CD4-positive, CD25-positive, alpha-beta regulatory T cell (primary cell): ENCODE measurements at places on chromosomes 11 and 22. TPM values are rescaled to one million over a fixed set of nuclear protein-coding genes. Genes with fewer than 3 reads are reported as not detected.

GRCh38 chr22:19877626-19878339, 23.1 kb upstream of the GNB1L start:
- peaks cover 2% of the 10 kb centered on the region for H3K36me3 ChIP-seq
- peaks cover 20% of the 10 kb centered on the region for H3K4me1 ChIP-seq
- no peak for DNase-seq
- H3K27ac ChIP-seq, result no peak overlapping the region

The NRXN2 gene
- 0.42 TPM for total RNA-seq

GRCh38 chr11:46553814-46554212, 40.0 kb downstream of the AMBRA1 start:
- no peaks in the 10 kb centered on the region for H3K27me3 ChIP-seq
- no peak overlapping the region for H3K4me3 ChIP-seq
- peaks cover 2% of the 10 kb centered on the region for H3K36me3 ChIP-seq
- no peak overlapping the region for H3K27ac ChIP-seq

The NAALADL1 gene
- total RNA-seq, result 16.4 TPM

DNA sequence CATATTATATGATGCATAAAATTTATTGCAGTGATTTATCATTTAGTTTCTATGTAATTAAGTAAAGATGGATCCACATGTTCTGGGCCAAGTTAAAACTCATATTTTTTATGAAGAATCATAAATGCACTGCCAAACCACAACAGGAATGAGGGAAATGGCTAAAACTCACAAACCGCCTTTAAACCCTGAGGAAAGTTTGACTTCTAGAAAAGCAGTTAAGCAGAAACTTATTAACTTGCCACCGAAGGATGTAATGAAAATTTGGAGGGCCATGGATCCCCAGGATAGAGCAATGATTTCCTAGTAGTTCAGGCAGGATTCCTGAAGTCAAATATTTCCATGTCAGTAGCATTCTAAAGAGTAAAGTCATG, 218.3 kb upstream of the CTSC start:
- H3K27me3 ChIP-seq, result peaks cover 3% of the 10 kb centered on the region
- no peak overlapping the region for H3K27ac ChIP-seq
- H3K4me3 ChIP-seq, result no peak overlapping the region
- no peaks in the 10 kb centered on the region for H3K4me1 ChIP-seq
- no peaks in the 10 kb centered on the region for H3K36me3 ChIP-seq

- peaks cover 32% of the 10 kb centered on the region for H3K4me1 ChIP-seq
- peak; percentile 49 for DNase-seq
- peak overlapping the region; percentile 75 for H3K27ac ChIP-seq
- peak overlapping the region; percentile 97 for H3K4me3 ChIP-seq
- no peaks in the 10 kb centered on the region for H3K27me3 ChIP-seq
Measured at GRCh38 chr11:105046898-105047579, 1.9 kb upstream of the CARD16 start.

The TRIM29 gene
- total RNA-seq, result not detected

DNA sequence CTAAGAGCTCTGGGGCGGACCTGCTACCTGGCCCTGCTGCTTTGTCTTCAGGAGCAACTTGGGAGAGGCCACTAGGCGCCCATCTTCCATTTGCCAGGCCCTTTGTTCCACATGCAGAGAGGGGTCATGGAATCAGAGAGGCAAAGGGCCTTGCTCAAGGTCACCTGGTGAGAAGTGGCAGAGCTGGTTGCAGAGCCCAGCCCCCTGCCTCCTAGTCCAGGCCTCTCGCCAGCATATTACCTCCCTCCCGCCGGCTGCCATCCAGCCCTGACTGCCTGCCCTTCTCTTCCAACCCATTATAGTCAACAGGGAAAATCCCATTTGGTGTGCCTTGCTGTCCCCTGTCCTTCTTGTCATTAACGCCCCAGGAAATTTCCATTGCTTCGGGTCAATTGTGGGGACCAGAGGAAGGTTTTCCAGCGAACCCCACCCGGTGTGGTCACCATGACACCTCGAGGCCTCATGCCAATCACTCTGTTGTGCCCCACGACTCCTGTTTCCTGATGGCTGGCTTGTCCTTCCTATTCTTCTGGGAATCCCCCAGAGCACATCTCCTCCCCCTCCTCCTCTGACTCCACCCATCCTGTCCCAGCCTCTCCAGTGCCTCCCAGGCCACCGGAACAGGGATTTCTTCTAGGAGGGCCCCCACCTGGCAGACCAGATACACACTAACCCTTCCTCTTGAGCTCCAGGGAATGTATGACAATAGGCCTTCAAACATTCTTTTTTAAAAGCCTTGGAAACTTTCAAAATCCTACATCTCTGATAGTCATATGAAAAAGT, 77.0 kb downstream of the NECTIN1 start:
- no peak overlapping the region for H3K4me3 ChIP-seq
- no peak overlapping the region for H3K27ac ChIP-seq
- DNase-seq, result no peak
- no peaks in the 10 kb centered on the region for H3K36me3 ChIP-seq
- no peaks in the 10 kb centered on the region for H3K27me3 ChIP-seq

DNA sequence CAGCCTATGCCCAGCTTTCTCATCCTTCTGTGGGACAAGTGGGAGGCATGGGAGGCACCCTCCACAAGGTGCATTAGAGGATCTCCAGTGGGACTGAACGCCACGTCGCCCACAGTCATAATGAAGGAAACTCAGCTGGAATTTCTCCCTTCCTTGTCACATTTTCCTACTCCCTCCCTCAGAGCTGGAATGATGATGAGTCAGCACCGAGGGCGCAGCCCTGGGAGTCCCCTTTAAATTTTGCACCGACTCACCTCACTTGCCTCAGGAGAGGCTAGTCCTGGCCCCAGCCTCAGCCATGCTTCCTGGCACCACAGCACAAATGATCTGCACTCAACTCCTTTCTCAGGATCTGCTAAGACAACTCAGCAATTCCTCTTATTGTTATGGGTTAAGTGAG, 34.3 kb downstream of the DBX1 start:
- no peaks in the 10 kb centered on the region for H3K27me3 ChIP-seq
- no peak for DNase-seq
- no peaks in the 10 kb centered on the region for H3K36me3 ChIP-seq
- no peak overlapping the region for H3K27ac ChIP-seq

GRCh38 chr11:121389651-121390050, 62.5 kb upstream of the SORL1 start:
- H3K27me3 ChIP-seq, result no peaks in the 10 kb centered on the region
- H3K4me3 ChIP-seq, result no peak overlapping the region

DNA sequence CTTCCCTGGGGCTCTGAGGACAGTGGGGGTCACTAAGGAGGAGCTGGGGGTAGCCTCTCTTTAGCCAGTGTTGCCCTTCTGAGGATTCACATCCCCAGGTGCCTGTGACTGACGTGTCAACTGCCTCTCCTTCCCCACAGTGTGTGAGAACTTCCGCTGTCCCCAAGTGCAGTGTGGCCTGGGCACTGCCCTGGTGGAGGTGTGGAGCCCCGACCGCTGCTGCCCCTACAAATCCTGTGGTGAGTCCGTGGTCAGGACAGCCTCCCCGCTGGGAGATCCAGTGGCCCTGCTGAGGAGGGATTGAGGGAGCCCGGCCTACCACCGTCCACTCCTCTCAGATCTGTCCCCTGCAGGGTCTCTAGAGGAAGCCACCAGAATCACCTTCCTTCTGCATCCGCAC, 81.1 kb upstream of the MYOD1 start:
- no peak overlapping the region for H3K27ac ChIP-seq
- H3K27me3 ChIP-seq, result no peaks in the 10 kb centered on the region
- H3K4me3 ChIP-seq, result no peak overlapping the region
- DNase-seq, result no peak

DNA sequence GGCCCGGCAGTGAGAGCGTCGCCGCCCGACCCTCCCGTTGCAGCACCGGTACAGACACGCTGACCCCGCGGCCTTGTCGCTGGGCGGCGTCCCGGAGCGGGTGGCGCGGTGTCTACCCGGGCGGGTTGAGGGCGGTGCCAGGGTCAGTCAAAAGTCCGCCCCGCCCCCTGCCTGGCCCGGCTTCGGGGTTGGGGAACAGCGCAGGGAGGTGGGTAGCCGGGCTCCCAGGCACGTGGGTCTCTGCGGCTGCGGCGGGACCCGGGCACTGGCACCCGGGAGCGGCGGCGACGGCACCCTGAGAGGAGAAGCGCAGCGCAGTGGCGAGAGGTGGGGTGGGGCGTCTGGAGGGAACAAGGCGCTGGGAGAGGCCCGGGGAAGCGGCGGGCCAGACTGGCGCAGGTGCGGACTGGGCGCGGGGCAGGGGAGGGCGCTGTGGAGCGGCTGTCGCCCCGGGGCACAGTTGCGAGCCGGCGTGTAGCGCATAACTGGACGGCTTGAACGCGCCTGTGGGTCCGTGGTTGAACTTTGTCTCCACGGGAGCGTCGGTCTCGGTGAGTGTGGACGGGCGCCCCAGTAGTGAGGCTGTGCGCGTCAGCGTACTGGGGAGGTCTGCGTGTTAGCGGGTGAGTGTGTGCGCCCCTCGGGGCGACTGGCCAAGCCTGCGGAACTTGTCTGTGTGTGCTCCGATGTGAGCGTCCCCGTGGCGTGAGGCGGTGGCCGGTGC, at the start of gene P2RY2:
TSS of gene P2RY2 (plus strand) at position 176 of the 724 bp plus-strand sequence. CDS start 15,879 bp downstream, outside the sequence.
- H3K27ac ChIP-seq, result no peak within 1 kb of the TSS
- H3K27me3 ChIP-seq, result no peaks in the 10 kb centered on the region
- no peak for DNase-seq
- no peaks in the 10 kb centered on the region for H3K36me3 ChIP-seq
- no peak within 1 kb of the TSS for H3K4me3 ChIP-seq
- H3K4me1 ChIP-seq, result peaks cover 6% of the 10 kb centered on the region

The ZNF215 gene
- 0.15 TPM for total RNA-seq

The ANAPC15 gene
- 46.3 TPM for total RNA-seq

DNA sequence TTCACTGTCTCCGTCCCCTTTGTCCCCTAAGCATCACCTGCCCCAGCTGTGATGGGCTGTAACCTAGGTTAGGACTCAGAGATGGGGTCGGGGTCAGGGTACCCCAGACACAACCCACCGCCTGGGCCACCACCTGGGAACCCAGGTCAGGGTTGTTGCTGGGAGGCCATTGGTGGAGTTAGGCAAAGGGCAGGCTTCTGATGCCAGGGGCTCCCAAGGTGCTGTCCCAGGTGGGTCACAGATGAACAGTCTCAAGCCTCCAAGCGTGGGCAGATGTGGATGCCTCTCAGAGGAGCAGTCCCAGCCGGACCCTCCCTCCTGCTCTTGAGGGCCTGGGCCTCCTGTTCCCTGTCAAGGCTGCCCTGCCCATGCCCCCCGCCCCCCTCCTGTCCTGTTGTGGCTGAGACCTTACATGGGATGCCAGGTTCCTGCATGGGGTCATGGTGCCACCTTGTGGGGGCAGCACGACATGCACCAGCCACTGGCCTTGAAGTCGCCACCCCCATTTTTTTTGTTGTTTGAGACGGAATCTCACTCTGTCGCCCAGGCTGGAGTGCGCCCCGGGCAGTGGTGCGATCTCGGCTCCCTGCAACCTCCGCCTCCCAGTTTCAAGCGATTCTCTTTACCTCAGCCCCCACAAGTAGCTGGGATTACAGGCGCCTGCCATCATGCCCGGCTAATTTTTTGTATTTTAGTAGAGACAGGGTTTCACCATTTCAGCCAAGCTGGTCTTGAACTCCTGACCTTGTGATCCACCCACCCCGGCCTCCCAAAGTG, 12.1 kb downstream of the GATD1 start:
- peaks cover 26% of the 10 kb centered on the region for H3K36me3 ChIP-seq
- H3K4me1 ChIP-seq, result no peaks in the 10 kb centered on the region
- H3K27me3 ChIP-seq, result no peaks in the 10 kb centered on the region
- H3K27ac ChIP-seq, result no peak overlapping the region
- peak; percentile 78 for DNase-seq

- no peak overlapping the region for H3K27ac ChIP-seq
- no peak overlapping the region for H3K4me3 ChIP-seq
- no peak for DNase-seq
- H3K36me3 ChIP-seq, result no peaks in the 10 kb centered on the region
- no peaks in the 10 kb centered on the region for H3K4me1 ChIP-seq
- H3K27me3 ChIP-seq, result no peaks in the 10 kb centered on the region
Measured at GRCh38 chr11:38791346-38791961, 2193.4 kb upstream of the RAG2 start.

The GAS2 gene
- total RNA-seq, result 1.0 TPM

DNA sequence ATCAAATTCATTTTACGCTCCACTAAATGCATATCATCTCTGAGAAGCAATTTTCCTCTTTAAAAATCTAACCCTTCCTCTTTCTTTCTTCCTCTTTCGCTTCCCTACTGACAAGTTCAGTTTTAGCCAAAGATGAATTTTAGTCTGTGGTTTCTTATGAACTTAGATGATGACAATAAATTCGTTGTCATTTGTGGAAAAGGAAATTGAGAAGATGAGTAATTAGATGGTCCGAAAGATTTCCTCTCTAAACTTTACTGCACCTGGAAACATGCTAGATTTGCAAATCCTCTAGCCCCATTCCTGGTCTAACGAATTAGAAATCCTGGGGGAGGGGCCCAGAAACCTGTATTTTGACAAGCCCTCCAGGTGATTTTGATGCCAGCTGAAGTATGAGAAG, 855.4 kb upstream of the CHORDC1 start:
- no peaks in the 10 kb centered on the region for H3K36me3 ChIP-seq
- DNase-seq, result no peak
- H3K4me3 ChIP-seq, result no peak overlapping the region
- H3K27me3 ChIP-seq, result no peaks in the 10 kb centered on the region

The PTPN5 gene
- total RNA-seq, result not detected

GRCh38 chr11:134955281-134955680, 543.2 kb upstream of the B3GAT1 start:
- H3K36me3 ChIP-seq, result no peaks in the 10 kb centered on the region
- DNase-seq, result no peak
- no peak overlapping the region for H3K4me3 ChIP-seq
- no peak overlapping the region for H3K27ac ChIP-seq
- H3K27me3 ChIP-seq, result no peaks in the 10 kb centered on the region
- no peaks in the 10 kb centered on the region for H3K4me1 ChIP-seq

The IGSF9B gene
- total RNA-seq, result 40.0 TPM

DNA sequence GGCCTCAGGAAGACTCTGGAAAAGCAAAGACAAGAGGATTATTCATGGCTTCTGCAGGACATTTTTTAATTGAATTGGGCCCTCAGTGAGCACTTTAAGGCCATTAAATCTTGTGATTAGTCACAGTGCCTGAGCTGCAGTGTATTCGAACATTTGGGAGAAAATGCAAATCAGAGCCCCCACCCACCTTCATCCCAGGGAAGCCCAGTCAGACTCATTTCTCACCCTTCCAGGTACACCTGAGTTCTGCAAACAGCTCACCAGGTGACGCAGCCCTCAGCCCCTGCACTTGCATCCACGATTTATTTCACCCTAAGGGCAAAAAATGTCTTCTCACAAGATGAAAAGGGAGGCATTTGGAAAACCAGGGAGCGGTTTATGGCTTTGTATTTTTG, 128.7 kb downstream of the MPPED1 start:
- no peak overlapping the region for H3K4me3 ChIP-seq
- no peaks in the 10 kb centered on the region for H3K36me3 ChIP-seq
- no peak for DNase-seq
- H3K27me3 ChIP-seq, result no peaks in the 10 kb centered on the region
- H3K27ac ChIP-seq, result no peak overlapping the region

GRCh38 chr22:44719586-44720368, 17.8 kb downstream of the PRR5 start:
- no peak for DNase-seq
- H3K4me1 ChIP-seq, result no peaks in the 10 kb centered on the region
- no peaks in the 10 kb centered on the region for H3K27me3 ChIP-seq
- no peak overlapping the region for H3K27ac ChIP-seq
- no peak overlapping the region for H3K4me3 ChIP-seq

The DEFB131B gene
- total RNA-seq, result not detected

The OTOG gene
- total RNA-seq, result not detected
